ENCODE measurements at places on chromosomes 1 and 21.

DNA sequence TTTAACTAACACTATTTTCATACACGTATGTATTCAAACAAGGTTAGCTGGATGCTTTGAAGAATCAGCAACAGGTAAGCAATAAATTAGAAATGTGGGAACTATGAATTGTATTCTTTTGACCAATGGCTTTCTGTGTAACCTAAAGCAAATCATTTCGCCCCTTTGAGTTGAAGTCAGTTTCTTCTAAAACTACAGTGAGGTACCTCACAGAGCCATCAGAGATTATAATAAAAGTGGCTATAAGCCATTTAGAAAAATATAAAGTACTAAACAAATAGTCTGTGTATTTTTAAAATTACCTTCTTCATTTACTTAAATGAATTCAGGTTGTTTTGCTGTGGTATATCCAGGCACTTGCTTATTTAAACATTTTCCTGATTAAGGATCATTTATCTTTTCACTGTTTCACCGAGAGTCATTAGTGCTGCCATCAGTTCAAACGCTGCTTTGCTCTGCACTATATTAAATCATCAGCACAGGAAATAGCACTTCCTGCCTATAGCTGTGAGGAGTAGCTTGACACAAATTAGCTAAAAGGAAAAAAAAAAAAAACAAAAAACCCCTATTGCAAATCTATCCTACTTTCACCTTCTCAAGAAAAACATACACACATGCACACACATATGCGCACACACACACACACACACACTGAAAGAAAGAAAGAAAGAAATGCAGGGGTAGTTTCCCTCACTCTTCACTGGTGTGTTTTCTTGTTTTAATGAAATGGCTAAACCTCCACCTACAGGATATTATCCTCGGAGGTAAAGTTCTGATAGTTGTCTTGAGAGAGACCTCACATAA is 39.8 kb upstream of the C1orf105 start:
- DNase-seq = peak; percentile 49

- DNase-seq = no peak
These were observed 7.9 kb upstream of the TIAM1 start for GRCh38 chr21:31351960-31352359.

- no peak for DNase-seq
These were observed 83.4 kb upstream of the KCNE2 start for GRCh38 chr21:34280389-34280795.

- DNase-seq = no peak
These were observed 725 bp downstream of the SLC25A33 start for GRCh38 chr1:9539829-9540550.

DNA sequence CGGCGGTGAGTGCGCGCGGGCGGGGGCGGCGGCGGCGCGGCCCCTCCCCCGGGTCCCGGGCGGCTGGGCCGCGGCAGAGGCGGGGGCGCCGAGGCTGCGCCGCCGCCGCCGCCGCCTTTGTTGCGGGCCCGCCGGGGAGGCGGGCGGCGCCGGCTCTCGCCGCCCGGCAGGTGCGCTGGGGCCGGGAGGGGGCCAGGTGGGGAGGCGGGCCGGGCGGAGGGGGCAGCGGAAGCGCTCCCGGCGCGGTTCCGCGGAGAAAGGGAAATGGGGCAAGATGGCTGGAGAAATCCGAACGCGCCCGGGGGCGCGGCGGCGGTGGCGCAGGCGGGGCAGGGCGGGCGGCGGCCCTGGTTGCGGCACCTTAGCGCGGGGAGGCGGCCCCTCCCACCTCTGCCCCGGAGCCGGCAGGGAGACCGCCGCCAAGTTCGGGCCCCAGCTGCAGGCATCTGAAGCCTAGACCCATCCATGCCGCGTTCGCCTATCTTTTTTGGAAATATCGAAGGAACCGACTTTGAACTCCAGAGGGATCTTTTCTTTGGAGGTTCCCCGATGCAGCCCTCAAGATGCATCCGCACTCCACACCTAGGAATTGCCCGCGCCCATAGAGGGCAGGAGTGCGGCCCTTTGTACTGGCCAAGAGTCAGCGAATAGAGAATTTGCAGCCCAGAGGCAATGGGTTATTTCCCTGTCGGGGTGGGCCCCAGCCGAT is 479 bp downstream of the POGK start:
- DNase-seq = peak; percentile 40

DNA sequence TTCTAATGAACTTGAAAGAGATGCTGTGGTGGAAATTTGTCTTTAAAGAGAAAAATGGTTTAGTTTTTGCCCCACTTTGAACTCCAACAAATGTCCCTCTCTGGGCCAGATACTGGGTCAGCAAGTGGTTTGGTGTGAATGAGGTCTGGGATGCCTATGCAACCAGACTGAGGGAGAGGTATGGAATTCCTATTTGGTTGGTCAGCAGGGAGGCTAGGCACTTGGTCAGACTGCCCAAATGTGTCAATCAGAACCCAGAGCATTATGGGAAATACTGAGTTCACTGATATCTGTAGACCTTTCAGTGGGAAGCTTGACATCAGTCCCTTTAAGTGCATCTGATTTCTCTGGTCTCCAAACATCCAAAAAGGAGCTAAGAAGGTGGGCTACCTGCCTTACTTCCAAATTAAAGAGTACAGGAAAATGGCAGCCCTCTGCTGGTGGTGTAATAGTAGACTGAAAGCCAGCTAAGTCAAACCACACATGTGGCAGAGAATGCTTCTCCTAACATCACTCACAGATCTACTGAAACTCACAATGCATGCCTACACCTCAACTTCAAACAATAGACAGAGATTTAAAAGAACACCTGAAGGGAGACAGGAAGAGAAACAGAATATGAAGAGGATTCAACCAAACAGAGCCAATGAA is 510.1 kb downstream of the PLA2G4A start:
- DNase-seq = no peak

- DNase-seq = no peak
These were observed 36.7 kb downstream of the FH start for GRCh38 chr1:241482761-241483250.

DNA sequence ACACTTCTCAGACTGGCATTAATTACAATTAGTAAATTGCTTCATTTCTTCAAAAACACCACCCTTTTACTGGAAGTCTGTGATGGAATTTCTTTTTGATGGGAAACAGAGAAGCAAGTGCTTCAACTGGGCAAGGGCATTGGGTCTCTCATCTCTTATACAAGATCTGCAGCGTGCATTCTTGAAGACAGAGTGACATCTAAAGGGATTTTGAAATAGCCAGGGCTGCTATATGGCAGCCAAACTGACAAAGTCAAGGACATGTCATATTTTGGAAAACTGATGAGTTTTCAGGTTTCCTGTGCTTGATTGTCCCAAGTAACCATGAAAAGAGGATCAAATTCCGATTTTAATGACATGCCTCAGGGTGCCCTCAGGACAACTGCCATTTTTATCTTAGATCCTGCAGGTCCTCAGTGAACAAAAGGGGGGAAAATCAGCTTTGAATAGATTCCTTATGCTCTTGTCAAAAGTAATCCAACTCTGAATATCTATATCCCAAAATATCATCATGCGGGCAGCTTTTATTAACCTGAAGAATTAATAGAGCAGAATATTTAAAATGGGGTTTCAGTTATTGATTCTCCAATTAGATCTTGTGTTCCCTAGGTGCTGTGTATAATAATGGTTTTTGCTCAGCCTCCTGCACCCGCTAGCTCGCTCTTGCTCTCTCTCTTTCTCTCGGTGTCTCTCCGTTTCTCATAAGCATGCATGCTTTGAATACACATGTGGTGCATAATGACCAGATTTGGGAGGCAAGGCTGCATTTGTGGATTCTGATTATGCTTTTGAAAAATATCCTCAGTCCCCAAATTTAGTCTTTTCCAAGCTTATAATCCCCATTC is 221.8 kb downstream of the TTLL7 start:
- no peak for DNase-seq

- no peak for DNase-seq
These were observed 23.3 kb upstream of the SNX7 start for GRCh38 chr1:98638185-98638584.

DNA sequence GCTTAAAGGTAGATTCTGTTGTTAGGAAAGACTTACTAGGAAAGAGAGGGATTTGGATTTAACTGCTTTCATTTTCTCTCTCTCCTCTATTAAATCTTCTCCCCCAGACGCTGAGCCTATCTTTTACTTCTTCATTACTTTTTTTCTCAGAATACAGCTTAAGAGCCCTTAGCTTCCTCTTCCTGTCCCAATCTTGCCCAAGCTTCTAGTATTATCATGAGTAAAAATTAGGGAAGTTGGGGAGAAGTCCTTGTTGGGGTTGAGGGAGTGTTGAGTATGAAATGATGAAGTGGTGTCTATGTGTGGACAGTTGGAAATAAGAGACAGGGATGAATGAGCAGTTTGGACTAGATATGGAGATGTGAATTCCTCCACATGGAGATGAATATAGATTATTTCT is 35.0 kb downstream of the ACP6 start:
- no peak for DNase-seq

Data from T-cell (primary cell).